ENCODE measurements at places on chromosomes 5 and 9.

DNA sequence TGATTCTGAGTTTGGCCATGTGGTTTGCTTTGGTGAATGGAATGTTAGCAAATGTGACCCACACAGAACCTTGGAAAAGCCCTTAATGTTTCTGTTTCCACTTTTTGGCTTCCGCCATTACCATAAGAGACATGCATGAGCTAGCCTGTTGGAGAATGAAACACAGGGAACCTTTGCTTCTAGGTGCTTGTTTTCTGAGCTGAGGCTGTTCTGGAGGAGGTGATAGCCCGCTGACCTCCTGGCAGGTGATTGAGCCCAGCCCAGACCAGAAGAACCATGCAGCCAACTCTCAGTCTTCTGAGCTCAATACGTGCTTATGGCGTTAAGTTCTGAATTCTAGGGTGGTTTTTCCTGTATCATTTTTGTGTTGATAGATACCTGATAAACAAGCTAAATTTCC is 148.6 kb upstream of the KLF9 start:
- no peak for DNase-seq

DNA sequence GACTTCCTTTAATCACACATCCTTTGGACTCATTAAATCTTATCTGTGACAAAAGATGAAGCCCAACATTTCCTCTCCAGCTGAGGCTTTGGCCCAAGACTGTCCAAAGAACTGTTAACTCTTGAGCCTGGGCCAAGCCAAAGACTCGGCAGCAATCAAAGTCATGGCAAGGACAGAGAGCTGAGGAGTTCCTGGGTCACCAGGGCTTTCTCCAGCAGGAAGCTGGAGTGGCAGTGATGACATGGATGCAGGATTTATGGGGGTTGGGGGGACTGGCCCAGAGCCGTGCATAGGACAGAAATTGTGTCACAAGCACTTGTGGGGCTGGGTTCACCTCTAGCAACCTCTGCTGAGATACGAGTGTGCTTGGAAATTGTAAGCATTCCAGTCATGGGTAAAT is 440.3 kb downstream of the PLK2 start:
- DNase-seq, result peak; percentile 14

- DNase-seq, result no peak
Observed at GRCh38 chr9:132748450-132748849, 78.2 kb downstream of the GTF3C4 start.

DNA sequence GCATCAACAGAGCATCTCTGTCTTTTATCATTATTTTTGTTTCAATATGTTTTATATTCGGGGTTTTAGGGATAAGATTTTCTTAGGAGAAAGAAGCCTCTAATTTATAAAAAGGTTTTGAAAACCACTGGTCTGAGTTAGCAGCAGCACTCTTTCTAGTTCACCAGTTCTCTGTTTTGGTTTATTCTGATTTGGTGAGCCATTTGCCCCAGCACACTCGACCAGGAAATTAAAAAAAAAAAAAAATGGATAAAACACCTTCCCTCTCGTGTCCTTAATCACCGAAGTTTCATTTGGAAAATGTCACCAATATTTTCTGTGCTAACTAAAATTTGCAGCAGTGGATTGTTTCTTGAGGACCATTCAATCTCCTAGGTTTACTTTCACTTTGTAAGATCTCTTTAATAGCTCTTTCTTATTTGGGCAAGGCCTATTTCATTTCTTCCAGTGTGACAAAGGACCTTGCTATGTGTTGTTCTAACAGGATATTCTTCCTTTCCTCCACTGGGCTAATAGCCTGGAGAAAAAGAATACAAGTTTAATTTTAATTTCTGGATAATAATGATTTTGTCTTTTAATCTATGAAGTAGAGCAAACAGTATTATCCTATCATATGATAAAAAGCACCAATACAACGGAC is 57.8 kb upstream of the ANXA1 start:
- DNase-seq, result peak; percentile 33

DNA sequence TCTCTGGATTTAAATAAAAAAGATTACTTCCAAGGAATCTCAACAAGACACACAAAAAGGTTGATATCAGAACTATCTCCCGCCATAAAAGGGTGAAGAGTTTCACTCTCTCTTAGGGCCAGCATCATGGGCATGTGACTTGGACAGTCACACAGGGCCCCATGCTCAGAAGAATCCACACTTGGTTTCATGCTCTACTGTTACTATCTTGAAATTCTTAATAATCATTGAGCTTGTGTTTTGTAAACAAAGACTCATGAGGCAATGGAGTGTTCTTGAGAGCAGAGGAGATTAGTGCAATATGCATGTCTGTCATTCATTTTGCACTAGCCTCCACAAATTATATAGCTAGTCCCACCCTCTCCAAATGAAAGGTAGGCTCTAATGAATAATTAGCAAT is 58.4 kb downstream of the HMHB1 start:
- no peak for DNase-seq

- no peak for DNase-seq
Observed at GRCh38 chr9:96023486-96023885, 148.0 kb downstream of the ERCC6L2 start.

GRCh38 chr5:158801893-158802292 is 297.8 kb downstream of the EBF1 start:
- DNase-seq, result no peak

DNA sequence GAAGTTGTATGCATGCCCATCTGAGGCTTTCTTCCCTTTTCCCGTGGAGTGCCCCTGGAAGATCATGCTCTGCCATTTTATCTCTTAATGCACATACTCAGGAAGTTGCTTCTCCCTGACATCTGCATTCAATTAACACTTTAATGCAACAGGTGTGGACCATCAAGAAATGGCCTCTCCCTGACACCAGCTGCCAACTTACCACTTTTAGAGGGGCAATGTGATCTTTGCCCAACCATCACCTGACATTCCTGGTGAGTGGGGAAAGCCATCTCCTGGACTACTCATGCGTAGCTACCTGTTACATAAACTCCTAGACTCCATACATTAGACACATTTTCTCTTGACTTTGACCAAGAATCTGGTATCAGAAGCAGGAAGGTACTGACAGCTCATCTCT is 1450.4 kb upstream of the CDH9 start:
- no peak for DNase-seq

DNA sequence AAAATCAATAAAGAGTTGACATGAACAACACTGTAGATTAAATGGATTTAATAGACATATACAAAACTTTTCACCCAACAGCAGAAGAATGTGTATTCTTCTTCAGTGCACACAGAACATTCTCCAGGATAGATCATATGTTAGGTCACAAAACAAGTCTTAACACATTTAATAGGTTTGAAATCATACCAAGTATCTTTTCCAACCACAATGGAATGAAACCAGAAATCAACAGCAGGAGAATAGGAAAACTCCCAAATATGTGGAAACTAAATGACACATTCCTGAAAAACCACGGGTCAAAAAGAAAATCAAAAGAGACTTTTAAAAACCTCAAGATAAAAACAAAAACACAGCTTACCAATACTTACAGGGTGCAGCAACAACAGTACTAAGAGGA is 790.1 kb upstream of the ZNF608 start:
- peak; percentile 45 for DNase-seq

DNA sequence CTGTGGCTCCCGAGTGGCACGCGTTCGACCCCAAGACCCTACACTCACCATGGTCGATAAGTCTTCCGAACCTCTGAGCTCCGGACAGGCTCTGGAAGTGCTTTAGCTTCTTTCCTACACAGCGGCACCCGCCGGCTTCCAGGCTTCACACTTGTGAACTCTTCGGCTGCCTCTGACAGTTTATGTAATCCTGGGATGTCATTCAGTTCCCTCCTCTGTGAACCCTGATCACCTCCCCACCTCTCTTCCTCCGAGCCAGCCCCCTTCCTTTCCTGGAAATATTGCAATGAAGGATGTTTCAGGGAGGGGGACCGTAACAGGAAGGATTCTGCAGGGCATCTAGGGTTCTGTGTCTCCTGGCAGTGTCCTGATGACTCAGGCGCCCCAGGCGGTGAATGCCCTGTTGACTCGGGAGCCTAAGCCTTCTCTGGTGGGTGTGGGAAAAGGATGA is at the start of gene CD14:
CD14 (minus strand) TSS at position 155 of the 451 bp plus-strand sequence; CDS start at position 51, 104 bp downstream.
- peak; percentile 39 for DNase-seq

DNA sequence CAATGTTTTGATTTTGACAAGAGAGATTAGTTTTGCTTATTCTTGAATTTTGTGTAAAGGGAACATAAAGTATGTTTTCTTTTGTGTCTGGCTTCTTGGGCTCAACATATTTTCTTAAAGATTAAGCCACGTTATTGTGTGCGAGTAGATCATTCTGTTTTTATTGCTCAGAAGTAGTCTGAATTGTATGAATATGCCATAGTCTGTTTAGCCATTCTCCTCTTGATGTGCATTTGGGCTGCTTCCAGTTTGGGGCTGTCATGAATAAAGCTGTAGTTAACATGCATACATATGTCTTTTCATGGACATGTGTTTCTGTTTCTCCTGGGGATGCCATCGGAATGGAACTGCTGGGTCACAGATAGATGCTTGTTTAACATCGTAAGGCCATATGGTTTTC is 198.9 kb downstream of the FANCC start:
- no peak for DNase-seq

GRCh38 chr9:6545017-6545691 is 100.4 kb downstream of the GLDC start:
- no peak for DNase-seq

- DNase-seq, result peak; percentile 49
Observed at GRCh38 chr9:96661711-96662110, 6.6 kb upstream of the PRXL2C start.

GRCh38 chr9:138051586-138052321 is 174.2 kb downstream of the CACNA1B start:
- DNase-seq, result no peak

DNA sequence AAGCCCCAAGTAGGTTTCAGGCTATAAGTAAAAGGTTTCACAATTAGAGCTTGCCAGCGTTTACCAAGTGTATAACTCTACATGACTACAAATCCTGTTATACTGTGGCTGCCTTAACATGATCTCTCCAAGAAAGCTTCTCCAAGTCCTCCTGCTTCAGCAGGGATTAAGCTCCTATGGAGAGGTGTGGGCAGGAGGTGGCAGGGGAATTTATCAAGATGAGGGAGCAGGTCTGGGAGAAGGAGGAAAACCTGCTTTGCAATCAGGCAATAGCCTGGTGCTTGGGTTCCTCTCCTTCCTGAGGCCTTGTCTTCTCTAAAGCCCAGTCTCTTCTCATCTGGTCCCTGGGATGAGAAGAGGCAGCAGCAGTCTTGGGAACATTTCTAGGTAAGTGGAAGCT is 135.2 kb downstream of the TSSK1B start:
- no peak for DNase-seq

DNA sequence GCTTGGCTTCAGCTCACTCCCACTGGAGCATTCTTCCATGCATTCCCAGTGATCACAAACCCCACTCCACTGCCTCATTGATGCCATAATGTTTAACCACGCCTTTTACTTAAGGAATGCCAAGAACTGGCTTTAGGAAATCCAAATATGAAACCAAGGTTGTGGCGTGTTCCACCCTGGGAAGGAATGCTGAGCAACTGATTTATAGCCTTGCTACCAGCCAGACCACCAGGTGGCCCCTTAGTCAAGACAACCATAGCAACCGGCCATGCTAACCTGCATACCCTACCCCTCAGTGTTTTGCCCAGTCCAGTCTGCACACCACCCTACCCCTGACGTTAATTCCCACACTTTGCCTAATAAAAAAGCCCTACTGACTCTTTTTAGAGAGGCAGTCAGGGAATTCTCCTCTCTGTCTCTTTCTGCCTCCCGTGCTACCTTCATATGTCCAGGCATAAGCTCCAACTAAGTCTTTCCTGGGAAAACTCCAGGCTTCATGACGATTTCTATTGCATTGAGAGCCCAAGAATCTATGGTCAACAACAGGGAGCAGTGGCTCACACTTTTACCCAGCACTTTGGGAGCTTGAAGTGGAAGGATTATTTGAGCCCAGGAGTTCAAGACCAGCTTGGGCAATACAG is 27.0 kb upstream of the PRRC2B start:
- peak; percentile 71 for DNase-seq

DNA sequence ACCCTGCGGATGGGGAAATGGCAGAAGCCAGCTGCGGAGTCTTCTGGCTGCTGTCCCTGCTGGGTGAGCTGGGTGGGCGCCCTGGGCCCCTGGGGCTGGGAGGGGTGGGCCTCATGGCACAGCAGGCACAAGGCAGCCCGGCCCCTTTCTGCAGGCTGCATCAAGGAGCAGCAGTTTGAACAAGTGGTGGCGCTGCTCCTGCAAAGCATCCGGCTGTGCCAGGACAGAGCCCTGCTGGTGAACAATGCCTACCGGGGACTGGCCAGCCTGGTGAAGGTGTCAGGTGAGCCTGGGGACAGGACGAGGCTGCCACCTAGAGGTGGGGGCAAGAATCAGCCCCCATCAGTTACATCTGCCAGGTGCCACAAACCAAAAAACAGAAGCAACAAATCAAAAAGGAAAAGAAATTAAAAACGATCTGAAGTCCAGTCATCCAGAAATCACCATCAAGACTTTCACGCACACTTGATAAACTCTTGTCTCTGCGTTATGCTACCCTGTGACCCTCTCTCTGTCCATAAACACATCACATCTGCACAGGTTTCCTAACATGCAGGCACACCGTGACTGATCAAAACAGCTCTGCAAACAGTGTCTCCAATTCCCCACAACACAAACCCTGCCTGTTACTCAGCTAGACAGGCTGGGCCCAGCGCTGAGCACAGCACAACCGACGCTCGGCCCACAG is 13.9 kb downstream of the REXO4 start:
- DNase-seq, result peak; percentile 20

DNA sequence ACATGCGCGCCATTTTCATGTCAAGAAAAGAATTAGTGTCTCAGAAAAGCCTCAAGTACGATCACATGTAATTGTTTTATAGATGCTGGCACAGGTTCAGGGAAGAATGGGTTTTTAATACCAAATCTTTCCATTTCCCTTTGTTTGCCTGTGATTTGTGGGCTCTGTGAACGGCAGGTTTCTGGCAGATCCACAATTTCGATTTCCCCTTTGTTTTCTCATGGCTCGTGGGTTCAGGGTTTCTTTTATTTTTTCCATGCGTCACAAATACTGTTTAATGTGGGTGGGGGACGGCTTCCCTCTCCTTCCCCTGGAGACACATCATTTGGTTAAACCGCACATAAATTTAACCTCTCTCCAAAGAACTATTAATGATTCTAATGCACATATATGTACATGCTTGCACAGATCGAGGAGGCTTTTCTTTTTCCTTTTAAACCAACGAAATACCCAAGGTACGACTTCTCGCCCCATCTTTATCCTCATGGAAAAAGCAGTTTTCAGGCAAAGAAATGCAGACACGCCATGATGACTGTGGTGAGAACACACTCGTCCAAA is 195.9 kb downstream of the SLIT3 start:
- DNase-seq, result no peak

Data from AG10803 (cell line).